Stomach (tissue), 19 donors: ENCODE measurements at places on chromosomes 6 and 20. TPM values are rescaled to one million over a fixed set of nuclear protein-coding genes. Genes with fewer than 3 reads are reported as not detected.

DNA sequence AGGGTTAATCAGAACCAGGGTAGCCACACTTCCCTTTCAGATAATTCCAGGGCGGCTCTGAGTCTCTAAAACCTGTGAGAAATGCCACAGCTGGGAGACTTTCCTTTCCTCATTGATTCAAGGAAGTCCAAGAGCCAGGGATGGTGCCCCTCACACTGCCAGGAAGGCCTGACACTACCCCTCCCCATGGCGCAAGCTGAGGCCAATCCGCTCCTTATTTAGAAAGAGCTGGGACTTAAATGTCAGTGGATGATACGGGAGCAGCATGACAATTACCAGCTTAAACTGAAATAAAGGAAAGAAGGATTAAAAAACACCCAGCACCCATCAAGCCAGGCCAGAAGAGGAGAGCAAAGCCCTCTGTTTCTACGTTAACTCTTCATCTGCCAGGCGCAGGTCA lies 244.4 kb downstream of the LRFN2 start:
- H3K4me3 ChIP-seq = no peak overlapping the region
- DNase-seq = peak; percentile 17
- H3K27ac ChIP-seq = no peak overlapping the region
- no peaks in the 10 kb centered on the region for H3K36me3 ChIP-seq

The ENPP3 gene
- polyA plus RNA-seq = 0.76 TPM

The ARFGEF3 gene
- polyA plus RNA-seq = 3.2 TPM

The TRIM31 gene
- 1.2 TPM for polyA plus RNA-seq

GRCh38 chr6:133887156-133887879 lies 1.6 kb upstream of the TCF21 start:
- H3K4me1 ChIP-seq = peaks cover 30% of the 10 kb centered on the region
- peak overlapping the region; percentile 80 for H3K27ac ChIP-seq
- peaks cover 42% of the 10 kb centered on the region for H3K27me3 ChIP-seq
- no peak overlapping the region for H3K4me3 ChIP-seq
- H3K36me3 ChIP-seq = no peaks in the 10 kb centered on the region
- DNase-seq = no peak

The SRSF12 gene
- 0.38 TPM for polyA plus RNA-seq

The SYNDIG1 gene
- polyA plus RNA-seq = 1.2 TPM

The TCF15 gene
- polyA plus RNA-seq = not detected

GRCh38 chr6:3307436-3307835 lies 48.7 kb downstream of the PSMG4 start:
- no peak overlapping the region for H3K27ac ChIP-seq
- no peak overlapping the region for H3K4me3 ChIP-seq
- no peak for DNase-seq

The OR2J3 gene
- polyA plus RNA-seq = not detected

- H3K4me3 ChIP-seq = no peak overlapping the region
- no peaks in the 10 kb centered on the region for H3K36me3 ChIP-seq
- H3K27ac ChIP-seq = no peak overlapping the region
- H3K27me3 ChIP-seq = no peaks in the 10 kb centered on the region
Measured at GRCh38 chr6:37634238-37634826, 63.4 kb downstream of the MDGA1 start.

- H3K4me1 ChIP-seq = no peaks in the 10 kb centered on the region
- DNase-seq = no peak
- H3K36me3 ChIP-seq = no peaks in the 10 kb centered on the region
- no peaks in the 10 kb centered on the region for H3K27me3 ChIP-seq
- H3K4me3 ChIP-seq = no peak overlapping the region
Measured at GRCh38 chr6:36375644-36376155, 11.8 kb downstream of the ETV7 start.

GRCh38 chr6:38012573-38012972 lies 193.0 kb downstream of the ZFAND3 start:
- no peak overlapping the region for H3K27ac ChIP-seq
- H3K27me3 ChIP-seq = no peaks in the 10 kb centered on the region
- no peak for DNase-seq
- H3K4me1 ChIP-seq = peaks cover 48% of the 10 kb centered on the region
- no peak overlapping the region for H3K4me3 ChIP-seq
- no peaks in the 10 kb centered on the region for H3K36me3 ChIP-seq

DNA sequence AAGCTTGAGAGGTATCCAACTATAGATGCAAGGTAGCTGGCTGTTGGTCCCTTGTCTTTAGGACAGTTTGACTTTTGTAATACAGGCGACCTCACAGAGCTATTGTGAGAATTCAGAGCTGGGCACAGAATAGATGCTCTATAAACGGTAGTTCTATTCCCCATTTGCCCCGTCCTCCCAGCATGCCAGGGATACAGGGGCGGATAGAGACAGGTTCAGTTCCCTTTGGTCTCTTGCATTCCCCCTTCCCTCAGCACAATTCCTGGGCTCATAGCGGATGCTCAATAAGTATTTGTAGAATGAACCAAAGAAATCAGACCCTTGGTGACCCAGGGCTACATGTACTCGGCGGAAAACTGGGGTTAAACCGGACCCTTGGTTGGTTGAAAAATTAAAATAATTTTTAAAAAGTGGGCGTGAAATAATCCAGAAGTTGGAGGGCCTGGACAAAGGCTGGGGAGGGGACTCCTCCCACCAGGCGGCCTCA lies 707 bp upstream of the TOP1 start:
- no peaks in the 10 kb centered on the region for H3K36me3 ChIP-seq
- peak overlapping the region; percentile 92 for H3K4me3 ChIP-seq
- no peak for DNase-seq

DNA sequence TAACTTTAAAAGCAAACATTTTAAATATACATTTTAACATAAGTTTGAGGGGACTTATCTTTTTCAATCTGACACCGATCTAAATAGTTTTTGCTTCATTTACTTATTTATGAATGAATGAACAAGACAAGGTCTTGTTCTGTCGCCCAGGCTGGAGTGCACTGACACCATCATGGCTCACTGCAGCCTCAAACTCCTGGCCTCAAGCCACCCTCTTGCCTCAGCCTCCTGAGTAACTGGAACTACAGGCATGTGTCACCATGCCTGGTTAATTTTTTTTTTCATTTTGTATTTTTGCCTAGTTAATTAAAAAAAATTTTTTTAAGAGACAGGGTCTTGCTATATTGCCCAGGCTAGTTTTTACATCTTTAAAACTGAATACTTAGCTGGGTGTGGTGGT lies 25.4 kb downstream of the FBXO9 start:
- peaks cover 97% of the 10 kb centered on the region for H3K36me3 ChIP-seq
- DNase-seq = no peak
- no peak overlapping the region for H3K4me3 ChIP-seq
- H3K27ac ChIP-seq = no peak overlapping the region

GRCh38 chr6:26020329-26021000 lies 57.9 kb downstream of the TRIM38 start:
- peaks cover 7% of the 10 kb centered on the region for H3K4me1 ChIP-seq
- H3K27ac ChIP-seq = peak overlapping the region; percentile 99
- no peaks in the 10 kb centered on the region for H3K36me3 ChIP-seq
- peak overlapping the region; percentile 65 for H3K4me3 ChIP-seq

DNA sequence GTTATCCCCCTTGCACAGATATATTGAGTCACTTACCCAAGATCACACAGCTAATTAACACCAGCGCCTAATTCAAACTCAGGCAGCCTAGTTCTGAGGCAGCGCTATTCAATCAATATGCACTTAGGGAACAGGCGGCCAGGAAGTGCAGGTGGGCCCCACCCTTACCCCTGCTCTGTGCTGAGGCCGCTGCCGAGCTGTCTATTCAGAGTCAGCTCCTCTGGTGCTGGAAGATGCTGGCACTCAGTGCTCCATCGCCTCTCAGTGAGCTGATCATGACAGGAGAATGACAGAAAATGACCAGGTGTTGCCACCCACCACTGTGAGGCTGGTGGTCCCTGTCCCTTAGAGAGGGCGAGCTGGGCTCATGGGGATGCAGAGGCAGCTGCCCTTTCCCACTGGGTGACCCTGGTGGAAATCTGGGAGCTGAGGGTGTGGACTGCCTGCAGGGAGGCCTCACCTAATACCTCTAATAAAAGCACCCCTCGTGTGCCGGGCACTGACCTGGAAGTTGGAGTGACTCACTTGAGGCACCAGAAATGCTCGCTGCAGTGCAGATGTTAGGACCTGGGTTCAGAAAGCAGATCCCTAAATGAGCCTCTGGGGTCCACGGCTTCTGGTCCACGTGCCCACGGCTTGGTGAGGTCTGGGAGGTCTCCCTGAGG lies 42.5 kb upstream of the CD93 start:
- no peaks in the 10 kb centered on the region for H3K27me3 ChIP-seq
- no peak for DNase-seq
- H3K36me3 ChIP-seq = no peaks in the 10 kb centered on the region
- H3K27ac ChIP-seq = no peak overlapping the region

- H3K4me1 ChIP-seq = no peaks in the 10 kb centered on the region
- no peaks in the 10 kb centered on the region for H3K36me3 ChIP-seq
- no peak for DNase-seq
- no peak overlapping the region for H3K27ac ChIP-seq
- H3K4me3 ChIP-seq = no peak overlapping the region
Measured at GRCh38 chr6:145485288-145485687, 250.0 kb downstream of the EPM2A start.

DNA sequence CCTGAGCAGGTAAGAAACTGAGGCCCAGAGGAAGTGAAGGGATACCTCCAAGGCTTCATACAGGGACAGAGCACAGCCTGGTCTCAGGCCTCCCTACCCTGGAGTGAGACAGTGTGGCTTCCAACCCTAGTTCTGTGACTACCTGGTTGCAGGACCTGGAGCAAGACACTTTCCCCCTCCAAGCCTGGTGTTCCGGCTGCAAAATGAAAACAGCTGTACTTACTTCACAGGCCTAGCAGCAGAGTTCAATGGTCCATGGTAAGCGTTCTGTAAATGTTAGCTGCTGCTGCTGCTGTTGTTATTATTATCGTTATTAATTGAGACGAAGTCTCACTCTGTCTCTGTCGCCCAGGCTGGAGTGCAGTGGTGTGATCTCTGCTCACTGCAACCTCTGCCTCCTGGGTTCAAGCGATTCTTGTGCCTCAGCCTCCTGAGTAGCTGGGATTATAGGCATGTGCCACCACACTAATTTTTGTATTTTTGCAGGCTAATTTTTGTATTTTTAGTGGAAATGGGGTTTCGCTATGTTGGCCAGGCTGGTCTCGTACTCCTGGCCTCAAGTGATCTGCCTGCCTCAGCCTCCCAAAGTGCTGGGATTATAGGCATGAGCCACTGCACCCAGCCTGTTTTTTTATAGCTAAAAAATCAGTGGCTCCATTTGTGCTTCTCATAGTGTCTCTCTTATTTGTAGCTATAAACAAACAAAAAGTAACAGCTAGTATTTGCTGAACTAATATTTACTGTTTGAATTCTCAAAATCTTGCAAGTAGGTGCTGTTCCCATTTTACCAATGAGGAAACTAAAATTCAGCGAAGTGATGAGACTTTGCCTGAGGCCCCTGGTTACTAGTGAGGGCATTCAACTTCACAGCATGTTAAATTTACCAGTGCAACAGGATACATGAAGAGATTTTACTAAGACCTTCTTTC lies 41.9 kb downstream of the COX4I2 start:
- H3K4me3 ChIP-seq = no peak overlapping the region
- peak overlapping the region; percentile 32 for H3K27ac ChIP-seq
- H3K36me3 ChIP-seq = peaks cover 48% of the 10 kb centered on the region
- no peaks in the 10 kb centered on the region for H3K27me3 ChIP-seq
- H3K4me1 ChIP-seq = peaks cover 99% of the 10 kb centered on the region

DNA sequence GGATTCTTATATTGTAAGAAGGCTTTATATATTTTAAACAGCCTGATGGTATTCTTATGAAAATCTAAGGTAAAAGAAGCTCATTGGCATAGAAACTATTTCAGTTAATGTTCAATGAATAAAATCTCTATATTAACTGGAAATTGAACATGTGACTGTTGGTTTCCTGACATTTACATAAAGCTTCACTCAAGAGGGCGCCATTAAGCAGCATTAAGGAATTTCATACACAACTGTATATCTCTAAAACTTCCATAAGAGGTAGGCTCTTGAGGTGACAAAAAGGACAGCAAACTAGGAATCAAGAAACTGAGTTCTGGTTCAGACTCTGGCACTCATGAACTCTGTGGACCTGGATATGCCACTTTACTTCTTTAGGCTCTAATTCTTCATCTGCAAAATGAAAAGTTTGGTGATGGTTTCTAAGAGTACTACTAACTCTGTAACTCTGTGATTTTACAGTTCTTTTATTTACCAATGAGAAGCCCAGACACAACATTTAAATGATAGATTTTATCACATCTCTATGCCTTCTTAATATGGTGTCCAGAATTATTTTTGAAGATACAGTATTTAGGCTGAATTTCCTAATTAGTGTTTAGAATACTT lies 147.5 kb downstream of the FLRT3 start:
- no peak overlapping the region for H3K27ac ChIP-seq
- H3K4me3 ChIP-seq = no peak overlapping the region
- H3K36me3 ChIP-seq = no peaks in the 10 kb centered on the region
- DNase-seq = no peak
- H3K27me3 ChIP-seq = no peaks in the 10 kb centered on the region
- no peaks in the 10 kb centered on the region for H3K4me1 ChIP-seq

GRCh38 chr6:30881392-30882203 lies 2.7 kb upstream of the DDR1 start:
- H3K4me1 ChIP-seq = peaks cover 47% of the 10 kb centered on the region
- peak overlapping the region; percentile 95 for H3K27ac ChIP-seq
- peaks cover 4% of the 10 kb centered on the region for H3K27me3 ChIP-seq
- peak; percentile 70 for DNase-seq
- H3K36me3 ChIP-seq = no peaks in the 10 kb centered on the region
- no peak overlapping the region for H3K4me3 ChIP-seq

GRCh38 chr20:1815502-1816085 lies 79.6 kb upstream of the SIRPA start:
- H3K4me3 ChIP-seq = no peak overlapping the region
- no peak overlapping the region for H3K27ac ChIP-seq
- peaks cover 68% of the 10 kb centered on the region for H3K4me1 ChIP-seq
- no peak for DNase-seq
- H3K36me3 ChIP-seq = no peaks in the 10 kb centered on the region
- no peaks in the 10 kb centered on the region for H3K27me3 ChIP-seq

The RNGTT gene
- 2.7 TPM for polyA plus RNA-seq

The DST gene
- 16.3 TPM for polyA plus RNA-seq

The PCSK2 gene
- 0.15 TPM for polyA plus RNA-seq

GRCh38 chr6:157380779-157381561 lies at the start of gene ZDHHC14:
ZDHHC14 (plus strand) TSS chr6:157381190.
- no peaks in the 10 kb centered on the region for H3K36me3 ChIP-seq
- H3K4me3 ChIP-seq = peak within 1 kb of the TSS; percentile 100
- H3K4me1 ChIP-seq = peaks cover 14% of the 10 kb centered on the region
- peak within 1 kb of the TSS; percentile 94 for H3K27ac ChIP-seq
- H3K27me3 ChIP-seq = no peaks in the 10 kb centered on the region

The CDH22 gene
- polyA plus RNA-seq = 0.60 TPM

DNA sequence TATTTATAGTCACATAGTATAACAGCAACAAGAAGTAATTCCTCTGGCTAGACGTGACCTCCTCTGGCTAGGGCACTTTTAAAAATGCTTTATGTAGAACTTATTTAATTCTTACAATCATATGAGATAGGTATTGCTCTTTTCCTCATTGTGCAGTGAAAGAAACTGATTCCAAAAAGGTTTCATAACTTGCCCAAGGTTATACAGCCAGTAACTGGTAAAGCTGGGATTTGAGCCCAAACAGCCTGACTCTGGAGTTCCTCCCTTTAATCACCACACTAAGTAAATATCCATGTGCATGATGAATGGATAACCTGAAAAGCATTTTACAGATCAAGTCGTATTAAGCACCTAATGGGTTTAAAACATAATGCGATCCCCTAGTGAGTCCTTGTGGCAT lies 214.6 kb downstream of the PRL start:
- H3K4me1 ChIP-seq = no peaks in the 10 kb centered on the region
- H3K36me3 ChIP-seq = no peaks in the 10 kb centered on the region
- no peak overlapping the region for H3K27ac ChIP-seq
- H3K27me3 ChIP-seq = no peaks in the 10 kb centered on the region

GRCh38 chr6:114862819-114863218 lies 520.0 kb upstream of the HS3ST5 start:
- no peak overlapping the region for H3K4me3 ChIP-seq
- no peaks in the 10 kb centered on the region for H3K36me3 ChIP-seq
- H3K4me1 ChIP-seq = no peaks in the 10 kb centered on the region
- no peak for DNase-seq
- H3K27me3 ChIP-seq = no peaks in the 10 kb centered on the region
